ENCODE measurements at places on chromosomes 7 and 10. TPM values are rescaled to one million over a fixed set of nuclear protein-coding genes. Genes with fewer than 3 reads are reported as not detected.

DNA sequence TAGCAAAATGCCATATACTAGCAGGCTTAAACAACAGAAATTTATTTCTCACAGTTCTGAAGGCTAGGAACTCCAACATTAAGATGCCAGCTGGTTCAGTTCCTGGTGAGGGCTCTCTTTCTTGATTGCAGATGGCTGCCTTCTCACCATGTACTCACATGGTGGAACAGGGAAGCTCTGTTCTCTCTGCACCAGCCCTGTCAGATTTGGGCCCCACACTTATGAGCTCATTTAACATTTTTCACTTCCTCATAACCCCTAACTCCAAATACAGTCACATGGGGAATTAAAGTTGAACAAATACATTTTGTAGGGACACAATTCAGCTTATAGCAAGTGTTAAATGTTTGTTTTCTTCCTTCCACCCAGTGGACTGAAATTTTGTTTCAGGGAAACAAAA is 218.6 kb upstream of the TAC1 start:
- no peak for DNase-seq

GRCh38 chr7:6106140-6106904 is 75.1 kb downstream of the ANKRD61 start:
- no peak for DNase-seq

DNA sequence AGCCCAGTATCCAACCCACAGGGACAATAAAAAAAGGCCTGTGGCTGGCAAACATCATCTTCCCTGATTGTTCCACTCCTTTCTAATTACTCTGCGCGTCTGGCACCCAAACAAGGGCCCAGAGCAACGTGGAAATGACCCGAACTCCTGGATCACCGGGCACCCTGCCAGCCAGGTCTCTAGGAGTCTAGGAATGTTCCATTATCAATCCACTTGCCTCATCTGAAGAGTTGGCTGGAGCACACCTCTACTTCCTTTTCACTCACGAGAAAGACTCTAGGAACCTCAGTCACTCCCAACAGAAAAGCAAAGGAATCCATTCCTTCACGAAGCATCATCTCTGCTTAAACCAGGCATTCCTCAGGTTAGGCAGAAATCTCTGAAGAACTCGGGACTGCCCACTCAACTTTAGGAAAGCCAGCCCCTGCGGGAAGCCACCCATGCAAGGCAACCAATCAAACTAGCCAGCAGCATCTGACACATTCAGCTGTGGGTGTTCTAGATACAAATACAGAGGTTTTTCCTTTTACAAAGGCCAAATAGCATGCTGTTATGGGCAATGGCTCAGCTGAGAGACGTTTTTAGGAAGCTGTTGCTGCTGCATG is 37.7 kb downstream of the ATXN7L1 start:
- DNase-seq = peak; percentile 55

Gene FEZF1
- not detected for total RNA-seq

- DNase-seq = no peak
These were observed 97.5 kb downstream of the PFKFB3 start for GRCh38 chr10:6300106-6300783.

DNA sequence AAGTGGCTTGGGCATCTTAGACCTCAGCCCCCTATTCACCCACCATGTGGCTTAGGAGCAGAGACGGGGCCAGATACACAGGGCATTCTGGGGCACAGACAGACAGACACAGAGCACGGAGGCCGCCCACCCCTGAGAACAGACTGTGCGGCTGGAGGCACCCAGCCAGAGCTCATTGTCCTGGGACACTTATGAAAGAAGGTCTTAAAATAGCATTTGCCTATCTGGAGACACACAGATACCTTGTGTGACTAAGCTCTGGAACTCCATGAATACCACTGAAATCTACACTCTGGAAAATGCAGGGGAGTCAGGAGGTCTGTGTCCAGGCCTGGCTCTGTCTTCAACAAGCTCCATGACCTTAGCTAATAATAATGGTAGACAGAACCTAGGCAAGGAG is 41.4 kb upstream of the ADO start:
- DNase-seq = peak; percentile 82

Gene TAS2R39
- not detected for total RNA-seq

DNA sequence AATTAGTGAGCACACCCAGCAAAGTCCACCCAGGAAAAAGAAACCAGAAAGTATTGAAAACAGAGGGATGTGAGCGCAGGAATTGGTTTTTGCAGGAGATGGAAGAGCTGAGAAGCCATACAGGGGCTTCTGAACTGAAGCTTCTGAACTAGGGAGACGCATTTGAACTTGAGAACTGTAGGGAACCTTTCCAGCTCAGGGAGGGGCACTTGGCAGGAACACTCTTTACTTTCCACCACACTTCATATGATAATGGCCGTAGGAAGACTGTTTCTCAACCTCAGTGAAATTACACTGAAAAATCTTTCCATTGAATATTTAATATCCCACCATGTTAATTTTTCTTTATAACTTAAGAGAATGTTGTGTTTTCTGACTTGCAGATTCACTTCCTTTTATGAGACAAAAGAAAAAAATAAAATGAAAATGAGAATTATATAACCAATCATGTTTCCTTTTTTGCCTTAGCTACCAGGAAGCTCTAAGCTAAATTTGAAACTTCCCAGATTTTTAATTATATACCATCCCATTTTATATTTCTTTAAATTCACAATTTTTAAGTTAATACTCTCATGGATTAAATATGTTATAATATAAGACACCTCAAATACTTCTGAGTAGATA is 98.3 kb upstream of the TCF7L2 start:
- no peak for DNase-seq

GRCh38 chr7:119421657-119422056 is 851.3 kb upstream of the KCND2 start:
- no peak for DNase-seq

Gene VKORC1L1
- total RNA-seq = 17.6 TPM

Gene CALML3
- not detected for total RNA-seq

- no peak for DNase-seq
These were observed 157.0 kb upstream of the ADO start for GRCh38 chr10:62647375-62648092.

DNA sequence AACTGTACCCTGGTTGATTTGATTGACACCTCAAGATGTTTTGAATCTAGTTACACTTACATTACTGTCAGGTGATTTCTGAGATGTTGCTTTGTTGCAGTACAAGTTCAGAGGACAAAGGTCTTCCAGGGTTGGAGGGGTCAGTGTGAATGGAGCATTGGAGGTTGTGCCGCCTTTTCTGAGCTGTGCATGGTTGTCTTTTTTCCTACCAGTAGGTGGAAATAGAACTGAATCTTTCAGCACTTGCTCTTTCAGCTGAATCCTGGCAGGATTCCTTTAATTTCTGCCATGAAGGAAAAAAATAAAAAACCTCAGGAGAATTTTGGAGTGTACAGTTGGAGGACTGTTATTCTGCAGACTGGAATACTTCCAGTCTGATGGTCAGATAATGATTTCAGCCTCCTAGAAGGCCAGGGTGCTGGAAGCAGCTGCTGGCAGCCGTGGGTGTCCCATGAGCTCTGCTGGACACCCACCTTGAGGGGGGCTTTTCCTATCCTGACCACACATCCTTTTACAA is 82.7 kb downstream of the PLCE1 start:
- DNase-seq = no peak

DNA sequence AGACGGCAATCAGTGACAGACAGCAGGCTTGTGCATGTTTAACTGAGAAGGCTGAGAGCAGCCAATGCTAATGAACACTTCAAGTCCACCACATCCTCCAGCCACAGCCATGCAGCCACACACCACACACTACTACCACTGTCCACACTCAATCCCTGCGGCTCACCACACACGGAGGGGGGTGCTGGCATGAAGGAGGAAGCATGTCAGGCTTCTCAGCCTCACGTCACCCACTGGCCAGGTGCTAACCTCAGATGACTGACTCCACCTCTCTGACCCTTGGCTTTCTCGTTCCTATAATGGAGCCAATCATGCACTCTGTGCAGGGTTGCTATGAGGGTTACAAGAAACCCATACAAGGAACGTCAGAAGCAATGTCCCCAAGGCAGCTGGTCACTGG is 165.4 kb upstream of the RNF32 start:
- no peak for DNase-seq
